ENCODE measurements at places on chromosomes 4 and X. TPM values are rescaled to one million over a fixed set of nuclear protein-coding genes. Genes with fewer than 3 reads are reported as not detected.
A peak's percentile ranks its signal among the peaks of the same experiment; 100 is the strongest.

GRCh38 chr4:110287130-110287529 lies 88.7 kb upstream of the ELOVL6 start:
- H3K27ac ChIP-seq: no peak overlapping the region
- H3K4me1 ChIP-seq: no peaks in the 10 kb centered on the region
- H3K4me3 ChIP-seq: no peak overlapping the region

HSFX3 gene
- not detected for total RNA-seq

TMEM255A gene
- 4.3 TPM for total RNA-seq

DNA sequence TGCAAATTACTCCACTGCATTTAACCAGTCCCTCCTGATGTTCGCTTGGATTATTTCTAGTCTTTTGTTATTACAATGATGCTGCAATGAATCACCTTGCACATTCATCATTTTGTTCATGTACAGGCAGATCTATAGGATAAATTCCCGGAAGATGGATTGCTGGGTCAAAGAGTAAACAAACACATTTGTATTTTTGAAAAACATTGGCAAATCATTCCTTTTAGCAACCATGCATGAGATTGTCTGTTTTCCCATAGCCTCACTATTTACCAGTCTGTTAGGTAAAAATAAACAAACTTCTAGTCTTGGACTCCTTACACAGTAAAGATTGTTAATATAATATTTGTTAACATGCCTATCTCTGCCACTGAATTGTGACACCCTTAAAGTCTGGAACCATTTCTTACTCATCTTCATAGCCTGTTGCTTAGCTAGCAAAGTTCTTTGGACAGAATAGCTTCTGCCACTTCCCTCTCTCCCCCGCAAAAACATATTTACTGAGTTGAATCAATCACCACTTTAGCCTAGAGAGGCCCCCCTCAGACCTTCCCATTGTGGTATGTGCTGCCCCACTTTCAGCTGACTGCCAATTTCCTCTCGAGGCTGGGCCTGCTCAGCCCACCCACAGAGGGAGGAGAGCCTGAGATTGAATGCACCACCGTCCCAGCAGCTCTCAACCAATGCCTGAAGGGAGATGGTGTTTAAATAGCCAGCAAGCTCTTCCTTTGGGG lies 108.4 kb upstream of the ATXN3L start:
- H3K4me1 ChIP-seq: no peaks in the 10 kb centered on the region
- H3K27ac ChIP-seq: no peak overlapping the region
- no peak for DNase-seq
- H3K4me3 ChIP-seq: no peak overlapping the region

VCX3B gene
- total RNA-seq: not detected

- no peaks in the 10 kb centered on the region for H3K4me1 ChIP-seq
- H3K27me3 ChIP-seq: no peaks in the 10 kb centered on the region
- H3K36me3 ChIP-seq: no peaks in the 10 kb centered on the region
- no peak for DNase-seq
- H3K27ac ChIP-seq: no peak overlapping the region
Measured at GRCh38 chr4:140935254-140935653, 179.1 kb upstream of the TBC1D9 start.

GRCh38 chr4:15344041-15344440 lies 83.8 kb upstream of the C1QTNF7 start:
- H3K36me3 ChIP-seq: no peaks in the 10 kb centered on the region
- H3K27me3 ChIP-seq: no peaks in the 10 kb centered on the region
- H3K4me3 ChIP-seq: no peak overlapping the region

DNA sequence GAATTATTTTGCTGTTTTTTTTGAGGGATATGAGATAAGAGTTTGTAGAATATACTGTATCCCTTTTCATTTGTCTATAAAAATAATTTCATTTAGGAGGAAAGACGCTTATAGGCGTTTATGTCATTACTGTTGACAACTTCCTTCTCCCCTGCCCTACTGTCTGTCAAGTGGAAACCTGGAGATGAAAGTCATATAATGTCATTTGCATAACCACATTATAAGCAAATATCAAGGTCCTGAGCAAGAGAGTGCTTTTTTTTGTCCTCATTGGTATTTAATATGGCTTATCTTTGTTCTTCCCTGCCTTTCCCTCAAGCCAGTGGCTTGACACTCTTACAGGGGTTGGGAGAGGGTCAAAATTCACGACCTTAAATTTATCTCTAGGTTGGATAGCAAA lies 55.8 kb downstream of the LRP2BP start:
- H3K36me3 ChIP-seq: peaks cover 4% of the 10 kb centered on the region
- no peak overlapping the region for H3K4me3 ChIP-seq

GRCh38 chr4:106852426-106852825 lies 183.7 kb downstream of the DKK2 start:
- H3K4me1 ChIP-seq: no peaks in the 10 kb centered on the region
- no peaks in the 10 kb centered on the region for H3K36me3 ChIP-seq
- no peak overlapping the region for H3K4me3 ChIP-seq
- H3K27ac ChIP-seq: no peak overlapping the region

- no peaks in the 10 kb centered on the region for H3K36me3 ChIP-seq
- H3K4me1 ChIP-seq: no peaks in the 10 kb centered on the region
- no peaks in the 10 kb centered on the region for H3K27me3 ChIP-seq
- H3K4me3 ChIP-seq: no peak overlapping the region
Measured at GRCh38 chrX:22970861-22971260, 28.9 kb upstream of the DDX53 start.

GRCh38 chr4:42732776-42733175 lies 75.9 kb upstream of the ATP8A1 start:
- H3K27me3 ChIP-seq: no peaks in the 10 kb centered on the region
- no peak for DNase-seq
- no peak overlapping the region for H3K27ac ChIP-seq
- H3K4me3 ChIP-seq: no peak overlapping the region
- H3K4me1 ChIP-seq: no peaks in the 10 kb centered on the region
- no peaks in the 10 kb centered on the region for H3K36me3 ChIP-seq

GRCh38 chr4:145735347-145735675 lies 55.4 kb downstream of the C4orf51 start:
- H3K27ac ChIP-seq: peak overlapping the region; percentile 99
- H3K4me1 ChIP-seq: peaks cover 5% of the 10 kb centered on the region
- no peaks in the 10 kb centered on the region for H3K36me3 ChIP-seq
- H3K4me3 ChIP-seq: no peak overlapping the region
- no peak for DNase-seq

MBTPS2 gene
- 13.5 TPM for total RNA-seq

GC gene
- total RNA-seq: not detected

DNA sequence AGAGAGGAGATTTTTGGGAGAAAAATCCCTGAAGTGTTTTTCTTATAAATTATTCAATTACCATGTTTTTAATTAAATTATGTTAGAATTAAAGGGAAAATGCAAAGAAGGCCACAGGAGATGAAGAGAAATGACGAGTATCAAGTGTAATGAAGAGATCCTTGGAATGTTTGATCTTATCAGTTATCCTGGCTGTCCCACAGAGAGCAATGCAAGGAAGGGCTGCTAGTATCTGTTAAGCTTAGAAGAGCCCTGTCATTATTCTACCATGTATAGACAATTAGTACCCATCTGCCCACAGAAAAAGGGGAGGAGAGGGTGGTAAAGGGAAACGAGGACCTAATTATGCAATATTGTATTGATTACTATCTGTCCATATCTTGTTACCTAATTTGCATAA lies 257.1 kb downstream of the BANK1 start:
- H3K27ac ChIP-seq: no peak overlapping the region
- H3K27me3 ChIP-seq: no peaks in the 10 kb centered on the region
- H3K4me1 ChIP-seq: no peaks in the 10 kb centered on the region
- DNase-seq: no peak
- H3K4me3 ChIP-seq: no peak overlapping the region

ABLIM2 gene
- 20.2 TPM for total RNA-seq

DNA sequence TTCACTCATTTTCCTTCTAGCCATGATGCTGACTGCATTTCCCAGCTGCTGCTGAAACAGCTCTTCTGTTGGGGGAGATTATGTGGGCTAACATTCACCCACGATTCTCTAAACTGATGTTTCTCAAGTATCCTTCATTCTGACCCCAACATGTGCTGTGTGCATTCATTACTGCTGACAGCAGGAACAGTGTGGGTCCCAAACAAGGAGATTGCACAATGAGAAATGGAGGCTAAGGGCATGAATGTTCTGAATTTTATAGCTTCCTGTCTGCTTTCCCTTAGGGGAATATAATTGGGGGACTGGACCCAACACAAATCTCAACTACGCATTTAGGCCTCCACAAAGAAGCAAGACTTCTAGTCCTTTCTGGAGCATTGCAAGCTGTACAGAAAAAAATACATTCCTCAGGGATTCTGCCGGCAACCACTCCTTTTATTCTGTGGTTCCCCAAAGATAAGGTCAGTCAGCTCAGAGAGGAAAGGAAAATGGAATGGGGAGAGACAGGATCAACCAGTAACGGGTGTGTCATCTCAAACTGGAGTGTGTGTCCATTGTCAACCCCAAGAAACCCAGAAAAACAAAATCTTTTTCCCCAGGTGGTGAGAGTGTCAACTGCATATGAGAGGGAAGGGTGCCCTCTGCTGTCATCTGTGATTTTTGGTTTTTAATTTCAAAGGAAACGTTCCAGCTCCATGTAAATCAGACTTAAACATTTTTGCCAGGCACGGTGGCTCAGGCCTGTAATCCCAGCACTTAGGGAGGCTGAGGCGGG lies 81.5 kb upstream of the EGFL6 start:
- H3K4me1 ChIP-seq: no peaks in the 10 kb centered on the region
- H3K27ac ChIP-seq: peak overlapping the region; percentile 92
- H3K4me3 ChIP-seq: no peak overlapping the region
- no peak for DNase-seq

DNA sequence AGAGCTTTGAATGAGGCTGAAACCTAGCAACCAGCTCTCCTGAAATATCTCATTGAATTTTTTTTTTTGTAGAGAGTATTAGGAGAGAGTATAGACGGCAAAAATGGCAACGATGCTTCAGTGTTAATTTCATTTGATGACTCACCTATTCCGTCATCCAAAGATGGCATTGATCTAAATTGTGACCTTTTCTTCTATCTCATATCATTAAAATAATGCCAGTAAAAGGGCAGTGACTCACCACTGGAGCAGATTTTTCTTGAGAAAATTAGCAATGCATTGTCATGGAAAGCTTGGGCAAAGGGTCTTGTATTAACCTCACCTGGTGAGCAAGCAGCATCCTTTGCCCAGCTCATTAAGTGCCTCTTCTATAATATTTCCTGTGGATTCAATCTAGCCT lies 19.6 kb downstream of the VMA21 start:
- H3K4me1 ChIP-seq: no peaks in the 10 kb centered on the region
- no peaks in the 10 kb centered on the region for H3K36me3 ChIP-seq
- DNase-seq: no peak
- H3K27ac ChIP-seq: no peak overlapping the region

- no peak overlapping the region for H3K4me3 ChIP-seq
- no peaks in the 10 kb centered on the region for H3K36me3 ChIP-seq
- no peaks in the 10 kb centered on the region for H3K4me1 ChIP-seq
- no peaks in the 10 kb centered on the region for H3K27me3 ChIP-seq
- H3K27ac ChIP-seq: no peak overlapping the region
Measured at GRCh38 chr4:170652571-170652970, 562.8 kb upstream of the AADAT start.

DNA sequence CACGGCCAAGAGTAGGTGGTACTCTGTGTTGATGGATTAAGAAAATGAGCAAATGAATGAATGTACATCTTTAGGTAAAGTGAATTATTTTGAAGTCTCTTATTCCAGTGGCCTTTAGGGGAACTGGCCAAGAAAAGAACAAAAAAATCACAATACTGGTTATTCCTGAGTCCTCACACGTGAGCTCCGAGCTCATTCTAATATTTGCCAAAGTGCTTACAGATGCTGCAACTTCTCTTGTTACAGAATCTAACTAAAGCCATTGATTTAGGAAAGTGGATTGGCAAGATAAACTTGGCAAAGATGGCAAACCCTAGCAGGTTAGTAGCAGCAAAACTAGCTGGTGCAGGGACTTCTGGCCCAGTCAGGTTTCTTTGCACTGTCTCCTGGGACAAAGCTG lies 37.6 kb downstream of the IDS start:
- DNase-seq: no peak
- no peak overlapping the region for H3K27ac ChIP-seq
- H3K36me3 ChIP-seq: no peaks in the 10 kb centered on the region
- no peaks in the 10 kb centered on the region for H3K4me1 ChIP-seq
- H3K27me3 ChIP-seq: no peaks in the 10 kb centered on the region

- H3K4me3 ChIP-seq: no peak overlapping the region
- H3K27me3 ChIP-seq: no peaks in the 10 kb centered on the region
- H3K36me3 ChIP-seq: no peaks in the 10 kb centered on the region
- no peak overlapping the region for H3K27ac ChIP-seq
Measured at GRCh38 chr4:177005674-177006230, 213.0 kb upstream of the VEGFC start.

- H3K4me3 ChIP-seq: no peak overlapping the region
- no peaks in the 10 kb centered on the region for H3K4me1 ChIP-seq
- DNase-seq: no peak
- H3K27ac ChIP-seq: no peak overlapping the region
- no peaks in the 10 kb centered on the region for H3K36me3 ChIP-seq
Measured at GRCh38 chr4:142124874-142125273, 488.5 kb downstream of the IL15 start.

- no peak for DNase-seq
- H3K4me1 ChIP-seq: no peaks in the 10 kb centered on the region
- no peaks in the 10 kb centered on the region for H3K27me3 ChIP-seq
- H3K27ac ChIP-seq: no peak overlapping the region
Measured at GRCh38 chrX:71885099-71885498, 25.5 kb upstream of the NHSL2 start.

PLAC8 gene
- 3.5 TPM for total RNA-seq

- H3K4me1 ChIP-seq: no peaks in the 10 kb centered on the region
- H3K27ac ChIP-seq: no peak overlapping the region
- H3K4me3 ChIP-seq: no peak overlapping the region
Measured at GRCh38 chr4:140851032-140851636, 94.9 kb upstream of the TBC1D9 start.

TLR1 gene
- 18.1 TPM for total RNA-seq

DNA sequence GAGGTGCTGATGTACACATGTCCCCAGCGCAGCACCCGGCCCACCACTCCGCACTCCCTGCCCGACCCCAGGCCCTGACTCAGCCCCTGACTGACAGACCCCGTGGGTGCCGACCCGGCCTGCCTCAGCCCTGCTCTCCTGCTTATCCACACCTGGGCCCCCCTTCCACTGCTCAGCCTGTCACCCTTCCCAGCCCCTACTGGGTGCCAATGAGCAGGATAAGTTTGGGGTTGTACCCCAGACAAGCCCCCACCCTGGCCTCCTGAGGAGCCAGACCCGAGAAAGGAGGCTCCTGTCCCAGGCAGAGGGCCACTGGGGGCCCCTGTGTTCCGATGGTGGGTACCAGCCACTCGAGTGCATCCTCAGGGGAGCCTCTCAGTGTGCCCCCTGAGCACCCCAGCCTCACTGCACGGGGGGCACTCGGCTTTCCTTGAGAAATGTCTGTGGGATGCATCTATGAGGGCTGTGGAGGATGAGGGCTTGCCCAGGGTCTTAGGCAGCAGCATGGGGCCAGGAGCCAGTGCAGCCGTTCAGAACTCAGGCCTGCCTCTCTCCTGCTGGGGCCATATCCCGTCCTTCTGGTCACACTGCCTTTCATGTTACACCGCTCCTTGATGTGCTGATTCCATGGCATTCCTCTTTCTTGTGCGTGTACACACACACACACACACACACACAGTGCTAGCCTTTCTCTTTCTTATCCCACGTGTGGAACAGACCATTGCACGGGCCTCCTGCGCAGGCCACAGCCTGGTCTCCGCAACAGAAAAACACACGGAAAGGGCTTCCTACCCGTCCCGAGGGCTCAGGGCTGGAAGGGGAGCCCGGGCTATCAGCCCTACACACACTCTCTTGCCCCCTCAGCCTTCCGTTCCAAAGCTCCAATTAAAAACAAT lies 220.1 kb upstream of the PSAPL1 start:
- no peaks in the 10 kb centered on the region for H3K27me3 ChIP-seq
- no peak for DNase-seq
- no peaks in the 10 kb centered on the region for H3K36me3 ChIP-seq
